Right renal pelvis (tissue), 4 donors: ENCODE measurements at places on chromosomes 6 and 20. TPM values are rescaled to one million over a fixed set of nuclear protein-coding genes. Genes with fewer than 3 reads are reported as not detected.

The HDAC2 gene
- polyA plus RNA-seq, result 263 TPM

The TOP1 gene
- 117 TPM for polyA plus RNA-seq

- DNase-seq, result no peak
Observed at GRCh38 chr6:25312703-25313102, 33.5 kb downstream of the CARMIL1 start.

The HFE gene
- 7.1 TPM for polyA plus RNA-seq

The SLC29A1 gene
- 32.6 TPM for polyA plus RNA-seq

- no peak for DNase-seq
Observed at GRCh38 chr6:125346926-125347563, 45.3 kb upstream of the HDDC2 start.

The PAK5 gene
- polyA plus RNA-seq, result 0.60 TPM

The ASIP gene
- polyA plus RNA-seq, result not detected

- DNase-seq, result no peak
Observed at GRCh38 chr6:143598466-143599080, 79.2 kb upstream of the PHACTR2 start.

DNA sequence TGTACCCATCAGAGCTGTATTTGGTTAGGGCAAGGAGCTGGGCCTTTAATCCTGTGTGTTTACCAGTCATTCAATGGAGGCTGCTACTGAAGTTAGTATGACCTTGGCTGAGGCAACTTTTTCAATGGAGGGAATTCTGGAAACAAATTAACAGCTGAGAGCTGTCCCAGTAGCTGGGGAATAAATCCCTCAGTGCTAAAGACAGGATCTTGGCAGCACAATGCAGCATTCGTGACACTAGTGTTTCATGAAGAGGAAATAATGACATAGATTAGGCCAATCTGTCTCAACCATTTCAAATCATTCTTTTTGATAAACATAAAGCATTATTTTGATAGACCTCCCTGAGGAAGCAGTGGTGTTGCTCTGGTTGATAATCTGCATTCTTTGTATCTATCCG lies 42.9 kb downstream of the GRM1 start:
- DNase-seq, result no peak

DNA sequence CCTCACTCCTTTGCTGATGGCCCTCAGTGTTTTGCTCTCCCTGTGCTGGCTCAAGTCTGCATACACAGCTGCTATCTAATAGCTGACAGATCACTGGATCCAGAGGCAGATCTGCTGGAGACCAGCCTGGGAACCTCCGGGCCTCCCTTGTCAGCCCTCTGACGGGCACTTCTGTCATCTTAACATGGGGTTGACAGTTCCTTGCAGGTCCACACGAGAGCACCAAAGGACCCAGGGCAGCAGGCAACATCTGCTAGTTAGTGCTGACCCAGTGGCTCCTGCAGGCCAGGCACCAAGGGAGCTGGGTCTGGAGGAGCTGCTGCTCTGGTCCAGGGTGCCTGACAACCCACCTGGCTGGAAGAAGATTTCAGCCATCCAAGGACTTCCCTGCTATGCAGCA lies 208.1 kb downstream of the UST start:
- DNase-seq, result no peak

The SLC23A2 gene
- 23.2 TPM for polyA plus RNA-seq

DNA sequence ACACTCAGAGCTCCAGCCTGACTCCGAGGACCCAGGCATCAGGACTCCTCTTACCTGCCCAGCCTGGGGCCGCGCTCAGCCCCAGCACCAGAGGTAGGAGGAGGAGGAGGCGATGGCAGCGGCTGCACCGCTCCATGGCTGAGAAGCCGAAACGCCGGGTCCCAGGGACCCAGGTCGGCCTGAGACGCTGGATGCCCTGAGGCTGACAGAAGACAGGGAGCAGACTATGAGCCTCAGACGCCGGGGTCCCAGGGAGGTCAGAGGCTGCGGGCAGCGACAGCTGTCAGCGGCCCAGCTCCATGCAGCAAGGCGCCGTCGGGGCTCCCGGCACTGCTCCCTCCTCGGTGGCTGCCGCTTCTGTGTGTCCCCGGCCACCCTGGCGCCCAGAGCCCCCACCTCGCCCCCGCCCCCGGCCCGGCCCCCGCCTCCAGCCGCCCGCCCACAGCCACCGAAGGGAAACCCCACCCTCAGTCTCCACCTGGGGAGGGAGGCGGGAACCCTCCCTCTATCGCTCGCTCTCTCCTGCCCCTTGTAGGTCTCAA lies at the start of gene COL11A2:
Gene COL11A2 (minus strand): TSS at position 363 of the 542 bp plus-strand sequence. CDS start 227 bp downstream, at position 136.
- no peak for DNase-seq

DNA sequence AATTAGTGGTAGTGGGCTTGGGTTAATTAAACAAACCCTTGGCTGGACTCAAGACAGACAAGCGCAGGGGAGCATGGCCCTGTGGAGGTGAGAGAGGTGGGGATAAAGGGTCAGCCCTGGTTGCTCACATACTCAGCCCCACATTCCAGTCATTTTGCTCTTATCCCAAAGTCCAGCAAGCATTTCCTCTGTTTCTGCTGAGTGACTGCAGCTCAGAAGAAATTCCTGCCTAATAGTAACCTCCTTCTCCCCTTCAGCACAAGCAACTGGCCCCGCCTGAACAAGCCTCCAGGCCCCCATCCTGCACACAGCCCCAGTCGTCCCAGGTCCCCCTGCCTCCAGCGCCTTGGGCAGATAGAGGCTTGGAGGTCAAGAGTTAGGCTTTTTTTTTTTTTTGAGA lies 3.6 kb upstream of the TFEB start:
- no peak for DNase-seq
